ENCODE measurements at places on chromosomes 1 and 21. TPM values are rescaled to one million over a fixed set of nuclear protein-coding genes. Genes with fewer than 3 reads are reported as not detected.

The MCM3AP gene
- 49.6 TPM for total RNA-seq

The OR2AJ1 gene
- total RNA-seq: not detected

The PCP4 gene
- total RNA-seq: not detected

The CAMK1G gene
- 0.24 TPM for total RNA-seq

The CALML6 gene
- 0.23 TPM for total RNA-seq

Measured in A549 treated with DMSO at 1 μM for 4 hours (cell line).